ENCODE measurements at places on chromosomes 4 and X.

DNA sequence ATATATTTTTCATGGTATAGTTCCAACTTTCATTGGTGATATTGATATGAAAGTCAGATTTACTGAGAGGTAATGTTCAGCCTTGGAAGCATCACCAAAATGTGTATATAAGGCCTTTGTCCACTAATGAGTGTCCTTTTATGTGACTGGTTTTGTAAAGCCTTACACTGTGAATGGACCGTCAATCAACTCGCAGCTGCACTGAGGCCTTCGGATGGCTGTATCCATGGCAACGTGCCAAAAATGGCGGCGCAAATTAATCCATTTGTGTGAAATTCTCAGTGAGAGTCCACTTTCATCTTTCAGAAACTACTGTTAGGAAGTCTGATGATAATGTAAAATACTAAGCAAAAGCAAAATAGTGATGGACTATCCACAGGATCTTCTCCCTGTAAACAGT, 131.7 kb downstream of the SPCS3 start:
- no peak for DNase-seq

DNA sequence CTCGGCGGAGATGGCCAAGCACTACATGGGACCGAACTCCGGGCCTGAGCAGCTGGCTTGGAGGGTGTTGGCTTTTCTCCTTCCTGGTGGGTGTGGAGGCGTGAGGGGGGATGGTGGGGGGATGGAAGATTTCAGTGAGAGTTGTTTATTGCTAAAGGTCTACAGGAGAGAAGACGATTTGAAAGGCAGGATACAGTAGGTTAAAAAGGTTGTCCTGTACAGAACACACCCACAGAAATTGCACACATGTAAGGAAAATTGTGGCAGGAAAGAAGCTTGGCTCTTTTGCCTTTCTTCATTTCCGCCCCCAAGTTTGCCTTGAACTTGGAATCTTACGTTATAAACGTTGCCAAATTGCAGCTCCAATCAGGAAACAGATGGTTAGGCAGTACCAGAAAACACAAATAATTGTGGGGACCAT, 74.1 kb upstream of the STOX2 start:
- no peak for DNase-seq

- no peak for DNase-seq
These were observed 129.4 kb downstream of the CNKSR2 start for GRCh38 chrX:21503593-21503992.

DNA sequence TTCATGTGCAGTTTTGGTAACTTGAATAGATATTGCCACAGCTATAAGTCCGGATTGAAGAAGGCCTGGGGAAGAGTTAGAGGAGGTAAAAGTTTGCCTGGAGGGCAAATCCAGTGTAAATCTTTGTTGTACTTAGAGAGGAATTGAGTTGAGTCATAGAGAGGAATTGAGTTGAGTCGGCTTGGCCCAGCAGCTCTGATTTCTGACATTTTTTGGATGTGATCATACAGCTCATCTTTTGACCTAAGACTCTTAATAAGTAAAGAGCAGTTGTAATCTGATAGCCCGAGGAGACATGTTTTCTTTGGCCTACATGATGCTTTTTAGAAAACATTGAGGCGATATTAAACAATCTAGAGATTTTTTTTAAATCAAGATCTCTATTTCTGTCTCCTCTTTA, 3.9 kb downstream of the KIT start:
- no peak for DNase-seq

- DNase-seq: no peak
These were observed 67.9 kb downstream of the SMARCA5 start for GRCh38 chr4:143581331-143581946.
